Mucosa of descending colon (tissue), 3 donors: ENCODE measurements at places on chromosomes 3 and 15.

DNA sequence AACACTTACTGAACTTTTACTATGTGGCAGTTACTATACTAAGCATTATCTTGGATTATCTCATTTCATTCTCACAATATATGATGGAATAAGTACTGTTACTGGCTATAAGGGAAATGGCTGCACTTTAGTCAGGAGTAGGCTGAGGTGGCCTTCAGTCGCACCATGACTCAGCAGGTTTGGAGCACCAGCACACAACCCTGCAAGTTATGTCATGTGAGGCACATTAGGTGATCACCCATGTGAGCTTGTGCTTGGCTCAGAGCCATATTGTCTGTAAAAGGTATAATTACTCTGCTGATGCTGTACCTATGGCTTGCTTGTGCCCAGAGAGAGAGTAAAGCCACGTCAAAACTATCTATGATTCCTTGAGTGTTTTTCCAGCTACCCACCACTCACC, 54.1 kb upstream of the TIPARP start:
- no peak for DNase-seq

- no peak for DNase-seq
Measured at GRCh38 chr3:171874879-171875278, 31.7 kb downstream of the TMEM212 start.

GRCh38 chr3:186693843-186694242, 23.3 kb upstream of the KNG1 start:
- DNase-seq = no peak

GRCh38 chr15:84631706-84632272, 22.3 kb downstream of the WDR73 start:
- peak; percentile 16 for DNase-seq

GRCh38 chr3:99918715-99919114, 101.1 kb downstream of the CMSS1 start:
- no peak for DNase-seq

DNA sequence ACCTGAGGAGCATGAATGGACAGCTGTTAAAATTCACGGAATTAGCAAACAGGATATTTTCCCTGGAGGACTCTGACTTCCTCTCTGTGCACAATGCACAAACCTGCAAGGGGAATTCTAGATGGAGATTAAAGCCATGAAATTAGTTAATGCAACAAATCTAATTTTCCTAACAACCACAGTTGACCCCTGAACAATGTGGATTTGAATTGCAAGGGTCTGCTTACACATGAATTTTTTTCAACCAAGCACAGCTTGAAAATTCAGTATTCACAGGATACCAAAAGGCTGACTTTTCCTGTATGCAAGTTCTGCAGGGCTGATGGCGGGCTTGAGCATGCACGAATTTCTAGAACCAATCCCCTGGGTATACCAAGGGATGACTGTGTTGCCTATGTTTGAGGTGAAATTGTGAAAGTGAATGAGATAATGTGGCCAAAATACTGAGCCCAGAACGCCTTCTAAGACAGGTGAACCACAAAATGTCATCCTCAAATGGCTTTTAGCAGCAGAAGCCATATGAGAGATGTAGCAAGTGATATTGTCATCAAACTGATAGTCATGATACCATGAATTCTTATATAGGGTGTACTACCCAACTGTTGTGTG, 52.5 kb downstream of the COL8A1 start:
- no peak for DNase-seq
